Fibroblast of villous mesenchyme (primary cell): ENCODE measurements at places on chromosomes 7 and 10.

DNA sequence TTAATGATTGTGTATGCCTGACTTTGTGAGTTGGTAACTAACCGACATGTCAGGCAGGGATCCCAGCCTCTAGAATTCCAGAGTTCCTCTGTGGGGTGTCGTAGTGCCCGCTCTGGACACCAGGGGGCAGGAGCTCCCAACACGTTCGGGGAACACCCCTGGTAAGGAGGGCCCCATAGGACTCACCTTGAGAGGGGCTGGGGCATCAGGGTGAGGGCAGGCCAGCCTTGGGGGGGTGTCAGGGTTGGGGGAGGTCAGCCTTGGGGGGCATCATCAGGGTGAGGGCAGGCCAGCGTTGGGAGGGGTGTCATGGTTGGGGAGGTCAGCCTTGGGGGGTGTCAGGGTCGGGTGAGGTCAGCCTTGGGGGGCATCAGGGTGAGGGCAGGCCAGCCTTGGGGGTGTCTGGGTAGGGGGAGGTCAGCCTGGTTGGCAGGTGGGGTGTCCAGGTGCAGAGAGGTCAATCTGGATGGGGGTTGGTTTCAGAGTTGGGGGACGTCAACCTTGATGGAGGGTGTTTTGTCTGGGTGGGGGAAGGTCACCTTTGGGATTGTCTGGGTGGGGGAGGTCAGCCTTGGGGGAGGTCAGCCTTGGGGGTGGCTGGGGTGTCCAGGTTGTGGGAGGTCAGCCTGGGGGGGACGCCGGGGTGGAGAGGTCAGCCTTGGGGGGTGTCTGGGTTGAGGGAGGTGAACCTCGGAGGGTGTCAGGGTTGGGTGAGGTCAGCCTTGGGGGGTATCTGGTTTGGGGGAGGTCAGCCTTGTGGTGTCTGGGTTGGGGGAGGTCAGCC lies 45.6 kb upstream of the SUN1 start:
- peak; percentile 64 for DNase-seq

DNA sequence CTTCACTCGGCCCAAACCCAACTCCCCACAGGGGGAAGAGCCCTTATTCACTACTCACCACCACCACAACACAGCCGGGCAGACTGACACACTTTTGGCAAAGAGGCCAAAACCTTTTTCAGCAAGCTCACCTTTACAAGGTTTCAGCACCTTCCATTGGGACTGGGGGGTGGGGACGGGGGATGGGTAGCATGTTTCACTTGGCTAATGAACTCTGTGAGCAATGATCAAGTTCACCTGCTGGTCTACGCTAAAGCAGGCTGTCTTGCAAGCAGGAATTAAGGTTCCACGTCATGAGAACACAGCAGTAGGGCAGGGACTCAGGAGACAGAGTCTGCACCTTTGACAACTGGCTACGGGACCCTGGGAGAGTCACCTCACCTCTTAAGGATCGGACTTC lies 7.0 kb downstream of the FAM53B start:
- no peak for DNase-seq

DNA sequence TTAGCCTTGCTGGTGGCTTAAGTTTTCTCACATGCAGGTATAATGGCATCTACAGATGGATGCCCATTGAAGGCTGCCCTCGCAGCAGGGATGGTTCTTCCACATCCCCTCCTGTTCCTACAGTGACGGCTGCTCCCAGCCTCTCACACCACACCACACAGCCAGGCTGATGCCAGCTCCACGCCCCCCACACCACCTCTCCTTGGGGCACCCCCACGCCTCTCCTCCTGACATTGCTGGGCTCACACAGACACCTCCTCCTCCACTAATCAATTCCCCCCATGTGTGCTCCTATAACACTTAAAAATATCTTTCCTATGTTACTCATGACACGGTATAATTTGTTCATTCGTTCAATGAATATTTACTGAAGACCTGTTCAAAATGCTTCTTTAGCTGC lies 244.0 kb downstream of the WDR37 start:
- DNase-seq = no peak

- no peak for DNase-seq
Measured at GRCh38 chr10:28411648-28412047, 108.8 kb upstream of the MPP7 start.

GRCh38 chr7:28853834-28854749 lies 104.0 kb downstream of the TRIL start:
- peak; percentile 48 for DNase-seq

GRCh38 chr10:13440185-13441061 lies 88.4 kb downstream of the BEND7 start:
- peak; percentile 13 for DNase-seq

- DNase-seq = no peak
Measured at GRCh38 chr7:38524786-38525185, 106.4 kb downstream of the AMPH start.

DNA sequence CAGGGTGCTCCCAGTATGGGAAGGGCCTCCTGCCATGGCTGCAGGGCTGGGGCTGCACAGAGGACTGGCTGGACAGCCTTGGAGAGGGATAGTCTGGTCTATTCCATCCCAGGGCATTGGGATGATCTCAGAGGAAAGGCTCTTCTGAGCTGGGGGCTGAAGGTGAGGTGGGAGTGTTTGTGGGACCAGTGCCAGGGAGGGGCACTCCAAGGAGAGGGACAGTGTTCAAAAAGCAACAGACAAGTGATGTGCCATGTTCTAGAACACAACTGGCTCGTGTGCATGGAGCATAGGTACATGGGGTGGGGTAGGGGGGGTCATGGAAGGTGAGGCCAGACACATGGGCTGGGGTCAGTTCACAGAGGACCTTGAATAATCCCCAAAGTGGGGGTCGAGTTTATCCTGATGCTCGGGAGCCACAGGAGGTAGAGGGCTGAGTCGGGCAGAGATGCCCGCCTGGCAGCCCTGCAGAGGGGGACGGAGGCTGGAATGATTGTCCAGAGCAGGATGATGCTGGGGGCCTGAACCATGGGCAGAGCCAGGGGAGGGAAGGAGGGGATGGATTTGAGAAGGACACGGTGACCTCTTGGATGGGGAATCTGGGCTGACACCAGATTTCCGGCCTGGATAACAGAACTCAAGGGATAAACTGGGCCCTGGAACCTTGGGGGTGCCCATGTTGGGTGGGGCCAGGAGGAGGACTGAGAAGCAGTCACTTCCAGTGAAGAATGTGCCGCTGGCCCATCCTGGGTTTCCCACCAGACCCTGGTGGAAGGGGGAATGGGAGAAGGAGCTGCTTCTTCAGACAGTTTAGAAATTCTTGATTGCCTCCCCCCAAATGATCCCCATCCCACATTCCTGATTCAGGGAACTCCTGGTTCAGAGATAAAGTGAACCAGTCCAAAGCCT lies 50.4 kb downstream of the NEURL1 start:
- DNase-seq = no peak

GRCh38 chr7:120413164-120413563 lies 140.2 kb downstream of the KCND2 start:
- DNase-seq = no peak

DNA sequence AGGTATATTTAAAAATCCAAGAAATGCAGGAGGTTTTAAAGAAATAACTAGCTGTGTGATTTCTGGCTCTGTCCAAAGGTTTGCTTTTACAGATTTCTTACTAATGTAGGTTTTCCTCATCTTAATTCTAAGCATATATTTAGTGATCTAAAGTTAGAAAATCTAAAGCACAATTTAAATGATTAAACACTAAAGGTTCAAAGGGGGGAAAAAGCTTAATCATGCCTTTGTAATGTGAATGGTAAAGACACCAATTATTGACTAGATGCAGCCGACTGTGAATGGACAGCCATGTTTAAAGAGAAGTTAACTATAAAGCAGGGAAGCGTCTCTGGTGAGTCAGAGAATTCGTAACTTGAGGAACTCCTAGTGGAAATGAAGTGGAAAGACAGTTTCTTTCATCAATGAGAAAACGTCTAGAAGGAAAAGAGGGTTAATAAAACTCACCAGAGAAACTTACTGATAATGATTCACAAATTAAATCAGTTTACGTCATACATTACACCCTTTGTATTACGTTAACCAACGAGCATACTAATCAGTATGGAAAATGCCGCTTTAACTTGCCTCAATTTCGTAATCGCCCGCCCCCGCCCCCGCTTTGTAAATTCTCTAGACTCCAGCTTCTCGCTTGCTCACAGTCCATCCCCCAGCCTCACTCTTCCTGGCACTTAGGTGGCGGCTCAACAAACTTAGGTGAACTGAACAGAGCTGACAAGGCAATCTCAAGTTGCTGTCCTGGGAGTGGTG lies 1.1 kb upstream of the HBP1 start:
- DNase-seq = peak; percentile 93

DNA sequence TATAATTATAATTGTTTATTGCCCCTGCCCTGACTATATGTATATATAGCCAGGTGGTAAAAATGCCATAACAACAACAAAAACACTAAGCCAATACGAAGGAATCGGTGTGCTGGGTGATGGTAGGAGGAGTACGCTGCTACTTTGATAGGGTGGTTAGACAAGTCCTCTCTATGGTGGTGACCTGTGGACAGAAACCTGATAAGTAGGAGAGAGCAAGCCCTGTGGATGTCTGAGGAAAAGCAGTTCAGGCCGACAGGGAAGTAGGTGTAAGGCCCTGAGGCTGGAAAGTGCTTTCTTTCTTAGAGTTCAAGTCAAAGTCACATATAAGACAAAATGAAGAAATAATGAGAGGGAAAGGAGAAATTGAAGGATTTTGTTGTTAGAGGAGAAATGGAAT lies 823.8 kb upstream of the CELF2 start:
- no peak for DNase-seq

DNA sequence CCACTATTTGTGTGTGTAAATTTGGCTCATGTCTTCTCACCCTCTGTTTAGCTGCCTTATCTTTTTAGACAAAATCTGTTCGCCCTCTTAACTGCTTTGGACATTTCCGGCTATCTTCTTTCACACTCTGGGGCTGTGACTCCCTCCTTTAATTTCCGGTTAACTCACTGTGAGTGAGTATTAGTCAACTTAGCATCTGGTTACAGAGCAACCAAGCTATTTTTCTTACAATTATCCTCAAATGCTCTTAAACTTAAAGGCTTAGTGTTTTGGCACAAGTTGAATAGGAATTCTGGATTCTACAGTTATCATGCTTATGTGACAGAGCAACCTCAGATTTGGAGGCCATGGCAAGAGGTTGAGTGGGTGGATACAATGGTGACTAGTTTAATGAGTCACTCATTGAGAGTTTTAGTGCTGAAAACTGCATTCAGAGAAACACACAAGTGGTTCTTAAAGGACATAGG lies 177.6 kb upstream of the SEMA3A start:
- peak; percentile 74 for DNase-seq

DNA sequence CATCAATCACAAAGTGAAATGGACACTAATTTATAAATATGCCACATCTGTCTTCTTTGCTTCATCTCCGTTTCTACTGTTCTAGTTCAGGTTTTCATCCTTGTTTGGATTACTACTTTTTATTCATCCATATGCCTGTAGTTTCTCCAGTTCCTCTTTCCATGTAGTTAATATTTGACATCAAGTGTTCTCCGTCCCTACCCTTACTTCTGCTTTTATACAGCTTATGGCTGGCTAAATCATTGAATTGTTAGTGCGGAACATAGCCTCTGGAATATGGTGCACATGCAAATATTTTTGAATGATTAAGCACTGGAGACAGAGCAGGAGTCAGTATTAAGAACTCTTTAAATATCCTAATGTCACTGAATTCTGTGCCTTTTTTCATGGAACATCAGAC lies 230.0 kb upstream of the PPP1R3A start:
- no peak for DNase-seq

GRCh38 chr7:88111140-88111743 lies 108.6 kb downstream of the SRI start:
- DNase-seq = peak; percentile 53

- DNase-seq = no peak
Measured at GRCh38 chr7:100621554-100621953, 9.2 kb downstream of the MOSPD3 start.

DNA sequence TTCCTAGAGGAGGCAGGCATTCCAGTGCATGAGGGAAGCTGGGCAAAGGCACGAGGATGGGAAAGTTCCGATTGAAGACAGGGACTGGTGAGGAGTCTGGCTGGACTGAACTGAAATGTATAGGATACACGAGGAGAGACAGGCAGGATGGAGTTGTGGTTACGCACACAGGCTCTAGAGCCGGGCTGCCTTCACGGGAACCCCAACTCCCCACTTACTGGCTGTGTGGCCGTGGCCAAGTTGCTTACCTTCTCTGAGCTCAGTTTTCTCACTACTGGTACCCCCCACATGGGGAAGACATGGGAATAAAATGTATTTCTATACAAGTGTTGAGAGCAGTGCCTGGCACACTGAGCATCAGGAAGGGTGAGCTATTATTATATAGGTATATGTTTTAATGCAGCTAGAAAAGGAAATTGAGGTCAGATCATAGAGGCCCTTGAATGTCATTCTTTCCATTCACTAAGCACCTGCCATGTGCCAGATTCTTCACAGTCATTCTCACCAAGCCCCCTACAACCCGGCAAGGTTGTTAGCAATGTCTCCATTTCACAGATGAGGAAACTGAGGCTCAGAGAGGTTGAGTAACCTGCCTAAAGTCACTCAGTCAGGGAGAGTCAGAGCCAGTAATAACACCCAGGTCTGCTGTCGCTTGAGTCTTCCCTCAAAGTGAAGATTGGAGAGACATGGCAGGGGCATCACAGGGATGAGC lies 9.7 kb downstream of the CHST3 start:
- no peak for DNase-seq

DNA sequence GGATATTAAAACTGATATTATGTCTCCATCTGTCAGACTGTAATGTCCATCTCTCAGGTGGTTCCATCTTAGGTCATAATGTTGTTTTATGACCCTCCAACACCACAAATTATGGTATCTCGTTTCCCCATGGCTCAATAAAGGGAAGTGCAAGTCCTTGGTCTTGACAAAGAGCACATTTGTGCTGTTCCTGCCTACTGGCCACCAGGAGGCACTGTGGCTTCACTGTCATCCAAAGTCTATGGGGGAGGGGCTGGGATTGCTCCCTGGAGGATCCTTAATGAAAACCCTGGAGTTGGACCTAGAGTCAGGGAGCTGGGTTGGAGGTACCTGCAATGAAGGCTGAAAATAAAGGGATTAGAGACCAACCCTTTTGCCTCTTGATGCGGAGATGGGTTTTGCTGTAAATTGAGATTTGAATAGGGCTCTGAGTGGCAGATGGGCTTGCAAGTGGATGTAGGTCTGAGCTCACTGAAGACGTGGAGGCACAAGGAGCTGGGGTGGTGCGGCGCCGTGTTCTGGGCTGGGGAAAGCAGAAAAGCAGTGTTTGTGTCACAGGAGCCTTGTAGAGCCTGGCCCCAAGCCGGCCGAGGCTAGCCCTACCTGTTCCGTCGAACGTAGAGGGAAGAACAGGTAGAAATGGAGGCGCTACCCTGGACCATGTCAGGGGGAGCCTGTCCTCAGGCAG lies 180.5 kb upstream of the PRSS58 start:
- DNase-seq = peak; percentile 56

- peak; percentile 94 for DNase-seq
Measured at GRCh38 chr10:3893901-3894563, 109.0 kb upstream of the KLF6 start.

GRCh38 chr7:150400008-150400787 lies 21.1 kb downstream of the ZNF775 start:
- peak; percentile 69 for DNase-seq

- DNase-seq = no peak
Measured at GRCh38 chr10:50896721-50897120, 11.3 kb upstream of the A1CF start.
